Left renal cortex interstitium (tissue), 4 donors: ENCODE measurements at places on chromosomes 3 and 15. TPM values are rescaled to one million over a fixed set of nuclear protein-coding genes. Genes with fewer than 3 reads are reported as not detected.
A peak's percentile ranks its signal among the peaks of the same experiment; 100 is the strongest.

ALCAM gene
- polyA plus RNA-seq = 127 TPM

NPAP1 gene
- 0.18 TPM for polyA plus RNA-seq

DNA sequence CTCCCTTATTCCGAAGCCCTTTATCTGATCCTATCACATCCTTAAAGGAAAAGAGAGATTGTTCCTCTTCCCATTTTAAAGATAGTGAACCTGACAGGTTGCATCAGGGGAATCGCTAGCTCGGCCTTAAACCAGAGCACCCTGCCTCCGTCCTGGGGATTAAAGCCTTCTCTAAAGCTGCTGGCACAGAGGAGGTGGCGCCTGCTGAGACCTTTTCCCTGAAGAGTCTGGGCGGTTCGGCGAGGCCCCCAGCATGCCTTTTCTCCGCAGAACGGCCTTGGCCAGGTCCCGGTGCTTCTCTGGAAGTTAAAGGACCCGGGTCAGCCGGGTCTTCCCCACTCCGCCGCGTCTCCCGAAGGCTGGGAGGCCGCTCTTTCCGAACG, 593 bp downstream of the FAM219B start:
- DNase-seq = no peak

DNA sequence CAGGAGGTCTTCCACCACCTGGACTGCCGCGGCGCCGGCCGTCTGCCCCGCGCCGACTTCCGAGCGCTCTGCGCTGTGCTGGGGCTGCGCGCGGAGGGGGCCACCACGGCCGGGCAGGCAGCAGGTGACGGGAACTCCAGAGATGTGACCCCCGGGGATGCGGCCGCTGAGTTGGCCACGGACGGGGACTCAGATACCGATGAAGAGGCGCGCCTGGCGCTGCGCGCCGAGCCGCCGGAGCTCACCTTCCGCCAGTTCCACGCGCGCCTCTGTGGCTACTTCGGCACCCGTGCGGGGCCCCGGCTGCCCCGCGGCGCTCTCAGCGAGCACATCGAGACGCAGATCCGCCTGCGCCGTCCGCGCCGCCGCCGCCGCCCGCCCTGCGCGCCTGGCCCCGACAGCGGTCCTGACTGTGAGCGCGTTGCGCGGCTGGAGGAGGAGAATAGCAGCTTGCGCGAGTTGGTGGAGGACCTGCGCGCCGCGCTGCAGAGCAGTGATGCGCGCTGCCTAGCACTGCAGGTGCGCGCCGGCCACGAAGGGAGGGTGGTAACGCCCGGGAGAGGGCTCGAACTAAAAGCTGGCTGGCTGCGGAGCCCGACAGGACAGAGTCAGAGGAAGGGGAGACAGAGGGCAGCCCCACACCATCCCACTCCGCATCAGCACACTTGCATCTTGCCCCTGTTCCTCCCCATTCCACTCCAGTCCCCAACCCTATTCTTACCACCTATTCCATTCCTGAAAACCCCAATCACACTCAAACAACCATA, 885 bp downstream of the EFCC1 start:
- DNase-seq = no peak

GRCh38 chr15:38176155-38176554, 76.5 kb upstream of the SPRED1 start:
- no peak for DNase-seq

DNA sequence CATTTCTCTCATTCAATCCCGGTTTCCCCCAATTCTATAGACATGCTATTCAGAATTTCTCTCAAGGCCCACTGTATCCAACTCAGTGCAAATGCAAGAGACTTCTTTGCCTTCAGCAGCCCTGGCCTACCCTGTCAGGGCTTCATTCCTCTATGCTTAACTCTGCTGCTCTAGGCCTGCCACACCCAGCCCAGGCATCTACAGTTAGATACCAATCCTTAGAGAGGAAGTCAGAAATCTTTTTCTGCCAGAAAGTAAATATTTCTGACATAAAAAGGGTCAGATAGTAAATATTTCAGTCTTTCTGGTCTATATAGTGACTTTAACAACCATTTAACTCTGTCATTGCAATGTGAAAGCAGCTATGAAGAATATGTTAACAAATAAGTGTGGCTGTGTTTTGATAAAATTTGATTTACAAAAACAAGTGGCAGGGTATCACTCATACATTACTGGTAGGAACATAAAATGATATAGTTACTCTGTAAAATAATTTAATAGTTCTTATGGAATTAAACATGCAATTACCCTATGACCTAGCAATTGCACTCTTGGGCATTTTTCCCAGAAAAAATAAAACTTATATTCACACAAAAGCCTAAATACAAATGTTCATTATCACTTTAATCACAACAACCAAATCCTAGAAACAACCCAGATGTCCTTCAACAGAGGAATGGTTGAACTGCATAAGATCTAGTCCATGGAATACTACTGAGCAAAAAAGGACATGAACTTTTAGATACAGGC, 942.0 kb downstream of the SQOR start:
- peak; percentile 34 for DNase-seq
